ENCODE measurements at places on chromosomes 12 and 14.

DNA sequence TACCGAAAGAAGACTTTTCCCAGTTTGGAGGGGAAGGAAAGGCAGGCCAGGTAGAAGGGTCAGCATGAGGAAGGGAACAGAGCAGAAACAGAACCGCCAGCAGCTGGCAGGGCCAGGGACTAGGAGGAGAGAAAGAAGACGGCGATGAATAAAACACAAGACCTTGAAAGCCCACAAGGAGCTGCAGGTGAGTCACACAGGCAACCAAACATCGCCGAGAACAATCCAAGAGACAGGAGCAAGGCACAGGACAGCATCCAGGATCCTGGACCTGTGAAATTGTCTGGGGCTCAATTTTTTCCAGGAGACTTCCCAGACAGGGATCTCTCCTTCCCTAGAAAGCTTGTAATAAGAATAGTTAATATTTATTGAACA lies 47.3 kb downstream of the NUAK1 start:
- no peak for DNase-seq

GRCh38 chr14:94823556-94824341 lies 53.8 kb upstream of the GSC start:
- no peak for DNase-seq

DNA sequence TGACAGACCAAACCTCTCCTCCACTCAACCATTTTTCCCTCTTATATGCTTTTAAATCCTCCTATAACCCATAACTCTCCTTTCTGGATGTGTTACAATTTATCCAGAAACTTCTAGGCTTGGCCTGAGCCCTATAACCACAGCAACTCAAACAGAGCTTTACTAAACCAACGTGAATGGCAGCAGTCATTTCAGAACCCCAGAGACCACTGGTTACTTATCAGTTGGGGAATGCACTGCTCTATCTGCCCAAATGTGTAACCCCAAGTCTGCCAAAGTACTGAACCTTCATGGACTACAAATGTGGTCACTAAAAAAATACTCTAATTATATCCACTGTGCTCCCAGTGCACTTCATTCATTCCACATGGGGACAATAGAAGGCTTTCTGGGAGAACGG lies 42.0 kb downstream of the NAA25 start:
- DNase-seq, result no peak

DNA sequence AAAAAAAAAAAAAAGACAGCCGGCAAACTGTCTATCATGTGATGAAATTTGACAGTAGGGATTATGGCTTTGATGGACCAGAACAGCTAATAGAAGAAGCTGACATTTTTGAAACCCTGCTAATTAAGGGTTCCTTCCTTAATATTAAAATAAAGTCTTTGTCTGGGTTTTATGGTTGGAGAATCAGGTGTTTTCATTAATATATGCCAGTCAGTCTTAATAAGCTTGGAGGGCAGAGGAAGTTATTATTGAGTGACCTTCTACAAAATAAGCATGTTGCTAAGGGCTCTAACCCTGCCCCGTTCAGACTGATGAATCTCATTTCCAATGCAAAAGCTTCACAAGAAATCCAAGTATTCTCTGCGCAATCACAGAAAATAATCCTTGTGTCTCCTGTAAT lies 289.8 kb downstream of the EGLN3 start:
- DNase-seq, result no peak

GRCh38 chr12:125772403-125772802 lies 707.2 kb downstream of the AACS start:
- DNase-seq, result no peak

- no peak for DNase-seq
These were observed 33.7 kb upstream of the KTN1 start for GRCh38 chr14:55546212-55546874.

- no peak for DNase-seq
These were observed 253.8 kb downstream of the RMST start for GRCh38 chr12:97716356-97716755.

All from anterior cingulate cortex (tissue), 58 donors.